ENCODE measurements at places on chromosomes 12 and 14.
A peak's percentile ranks its signal among the peaks of the same experiment; 100 is the strongest.

DNA sequence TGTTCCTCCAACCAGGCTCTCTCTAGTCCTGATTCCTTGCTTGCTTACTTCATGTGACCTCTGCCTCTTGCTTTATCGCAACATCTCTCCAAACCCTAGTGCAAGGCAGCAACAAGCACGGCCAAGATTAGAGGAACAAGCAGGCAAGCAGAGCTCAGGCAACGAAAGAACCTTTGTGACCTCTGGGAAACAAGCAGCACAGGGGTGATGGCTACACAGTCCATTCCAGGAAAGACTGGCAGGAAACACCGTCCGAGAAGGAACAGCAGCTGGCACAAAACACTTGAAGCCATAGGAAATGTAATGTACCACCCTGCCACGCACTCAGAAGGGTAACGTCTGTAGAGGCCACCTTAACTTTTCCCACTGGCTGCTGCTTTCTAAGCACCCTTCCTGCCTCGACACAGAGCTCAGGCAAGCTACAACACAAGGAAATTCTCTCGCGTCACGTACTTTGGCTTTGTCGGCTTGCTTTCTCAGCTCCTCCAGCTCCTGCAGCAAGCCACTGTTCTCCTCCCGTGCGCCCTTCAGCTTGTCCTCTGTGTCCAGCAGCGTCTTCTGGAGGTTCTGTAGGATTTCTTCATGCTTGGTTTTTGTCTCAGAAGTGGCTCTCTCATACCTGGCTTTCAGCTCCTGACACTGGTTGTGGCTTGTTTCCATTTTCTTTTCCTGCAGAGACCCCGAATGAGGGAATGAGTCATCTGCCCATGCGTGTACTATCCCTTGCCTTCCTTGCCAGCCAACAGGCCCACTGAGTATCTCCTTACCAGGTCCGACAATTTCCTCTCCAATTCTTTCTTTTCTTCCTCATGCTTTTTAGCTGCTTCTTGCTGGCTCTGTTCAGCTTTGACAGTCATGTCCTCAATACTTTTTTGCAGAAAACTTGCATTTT is 61.4 kb upstream of the VPS33A start:
- DNase-seq = no peak

DNA sequence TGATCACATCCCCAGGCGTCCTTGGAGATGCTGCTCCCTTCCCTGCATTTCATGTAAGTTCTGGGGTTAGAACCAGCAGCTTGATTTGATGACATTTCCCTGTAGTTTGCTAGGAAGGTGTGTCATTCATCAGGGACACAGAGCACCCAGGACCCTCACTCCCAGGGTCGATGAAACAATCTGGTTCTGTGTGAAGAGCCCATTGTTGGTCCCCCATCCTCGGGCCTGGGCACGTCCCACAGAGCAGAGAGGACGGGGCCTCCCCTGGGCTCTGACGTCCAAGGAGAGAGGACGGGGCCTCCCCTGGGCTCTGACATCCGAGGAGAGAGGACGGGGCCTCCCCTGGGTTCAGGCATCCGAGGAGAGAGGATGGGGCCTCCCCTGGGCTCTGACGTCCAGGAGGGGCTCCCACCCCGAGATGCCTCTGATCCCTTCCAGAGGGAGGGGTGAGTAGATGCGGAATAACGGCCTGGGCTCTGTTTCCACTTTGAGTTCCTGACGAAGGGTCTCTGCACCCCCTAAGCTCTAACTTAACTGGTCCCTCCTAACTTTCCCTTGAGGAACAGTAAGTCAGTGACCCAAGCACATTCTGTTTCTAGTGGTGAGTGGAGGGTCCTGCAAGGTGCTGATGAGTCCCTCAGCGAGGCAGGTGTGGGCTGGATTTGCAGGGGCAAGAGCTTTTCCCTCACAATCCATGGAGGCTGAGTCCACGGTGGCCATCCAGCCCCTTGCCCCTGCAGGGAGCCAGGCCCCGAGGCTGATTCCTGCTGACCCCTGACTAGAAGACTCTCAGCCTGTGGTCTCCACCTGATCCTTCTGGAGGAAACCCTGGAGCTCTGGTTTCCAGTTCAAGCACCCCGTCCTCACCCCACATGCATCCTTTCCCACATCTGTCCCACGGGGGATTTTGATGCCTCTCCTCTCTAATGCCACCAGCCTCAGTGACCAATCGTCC is 35.5 kb upstream of the SFSWAP start:
- no peak for DNase-seq

GRCh38 chr14:104640681-104641080 is 36.1 kb upstream of the TMEM179 start:
- DNase-seq = no peak

- DNase-seq = no peak
Observed at GRCh38 chr12:57211791-57212700, 4.5 kb upstream of the NXPH4 start.

DNA sequence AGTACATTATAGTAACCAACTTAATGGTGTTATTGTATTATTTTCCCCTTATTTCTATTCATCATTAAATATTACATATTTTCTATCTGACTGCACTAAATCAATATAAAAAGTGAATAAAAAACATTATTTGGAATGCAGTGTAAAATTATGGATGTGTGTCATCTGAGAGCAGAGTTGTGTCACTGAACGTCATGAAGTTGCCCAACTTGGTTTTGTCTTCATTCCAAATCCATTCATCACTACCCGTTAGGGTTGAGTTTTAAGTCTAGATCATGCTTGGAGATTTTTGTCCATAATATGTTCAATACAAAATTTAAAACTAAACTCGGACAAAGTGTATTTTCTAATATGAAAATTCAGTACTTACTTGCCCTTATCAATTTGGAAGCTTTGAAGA is 16.1 kb downstream of the KLRF1 start:
- no peak for DNase-seq

GRCh38 chr14:72822946-72823611 is 70.8 kb downstream of the DPF3 start:
- no peak for DNase-seq

GRCh38 chr12:80581783-80582182 is 125.7 kb upstream of the MYF6 start:
- no peak for DNase-seq

DNA sequence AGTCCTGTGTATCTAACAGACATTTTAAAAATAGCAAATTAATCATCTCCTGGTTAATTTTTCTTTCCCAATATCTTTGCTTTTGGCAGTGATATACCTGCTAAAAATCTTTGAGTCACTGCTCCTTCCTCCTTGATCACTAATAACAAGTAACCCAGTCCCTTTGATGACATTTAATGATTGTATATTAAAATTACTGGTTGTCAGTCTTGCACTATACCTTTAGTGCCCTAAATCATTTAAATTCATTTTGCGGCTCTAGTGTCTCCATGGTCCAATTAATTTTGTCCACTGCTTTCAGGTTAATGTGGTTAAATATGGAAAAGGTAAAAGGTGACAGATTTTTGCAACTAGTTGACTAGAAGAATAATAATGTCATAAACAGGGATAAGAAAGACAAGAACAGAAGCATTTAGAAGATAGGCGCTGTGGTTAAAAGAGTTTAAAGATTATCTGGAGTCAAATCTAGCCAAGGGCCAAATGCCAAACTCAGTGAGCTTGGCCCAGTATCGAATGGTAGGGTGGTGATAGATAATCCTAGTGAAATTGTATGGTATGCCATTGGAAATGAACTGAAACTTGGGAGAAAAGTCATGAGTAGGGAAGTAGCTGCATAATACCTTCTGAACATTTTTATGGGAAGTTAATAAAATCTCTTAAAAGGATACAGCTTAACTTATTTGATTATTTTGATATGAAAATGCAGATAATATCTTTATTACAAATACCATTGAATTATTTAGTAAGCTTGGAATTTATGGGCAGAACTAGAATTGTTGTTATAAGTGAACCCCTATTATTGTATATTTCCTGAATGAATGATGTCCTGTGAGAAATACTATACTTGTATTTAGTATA is 115.0 kb downstream of the PCNX1 start:
- no peak for DNase-seq

DNA sequence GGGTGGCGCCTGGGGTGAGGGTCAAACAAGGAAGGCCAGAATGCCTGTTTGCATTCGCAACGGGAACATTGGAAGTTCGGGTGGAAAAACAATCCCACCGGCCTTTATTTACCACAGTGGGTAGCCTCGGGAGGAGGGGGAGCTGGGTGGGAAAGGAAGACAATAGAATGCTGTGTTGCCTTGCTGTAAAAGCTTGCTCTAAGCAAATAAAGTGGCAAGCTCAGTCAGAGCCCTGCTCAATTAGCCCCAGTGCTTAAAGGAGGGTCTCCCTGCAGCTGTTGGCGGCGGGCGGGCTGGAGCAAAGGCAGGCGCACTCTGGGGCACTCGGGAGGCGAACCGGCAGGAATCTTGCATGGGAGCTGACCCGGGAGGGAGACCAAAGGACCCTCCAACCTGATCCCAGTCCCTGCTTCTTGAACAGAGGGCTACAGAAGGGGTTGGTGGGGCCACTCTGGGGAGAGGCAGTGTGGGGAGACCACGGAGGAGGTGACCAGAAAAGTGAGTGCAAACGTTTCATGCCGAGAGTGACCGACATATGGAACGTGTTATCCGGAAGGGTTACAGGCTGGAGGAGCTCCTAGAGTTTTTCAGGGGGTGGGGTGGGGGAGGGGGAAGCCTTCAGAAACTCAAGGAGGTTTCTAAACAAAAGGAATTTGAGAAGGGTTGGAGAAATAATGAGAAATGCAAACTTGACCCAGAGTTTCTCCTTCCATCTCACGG is 48.5 kb downstream of the NTF3 start:
- no peak for DNase-seq

DNA sequence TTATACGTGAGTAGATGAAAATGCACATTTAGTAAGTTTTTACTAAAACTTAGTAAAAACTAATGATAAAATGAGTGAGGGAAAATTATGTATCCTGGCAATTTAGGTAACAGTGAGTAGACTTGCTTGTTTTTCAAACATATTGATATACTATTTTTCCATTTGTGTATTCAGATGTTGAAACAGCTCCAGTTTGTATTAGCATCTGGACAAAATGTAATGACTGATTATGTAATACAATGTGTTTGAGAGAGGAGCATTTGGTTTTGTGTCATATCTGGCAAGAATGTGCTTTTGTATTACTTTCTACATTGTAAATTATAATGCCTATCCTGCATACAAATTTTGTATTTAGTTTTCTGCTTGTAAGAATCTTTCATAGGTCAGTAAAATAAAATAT is 5.6 kb downstream of the CNOT2 start:
- no peak for DNase-seq

DNA sequence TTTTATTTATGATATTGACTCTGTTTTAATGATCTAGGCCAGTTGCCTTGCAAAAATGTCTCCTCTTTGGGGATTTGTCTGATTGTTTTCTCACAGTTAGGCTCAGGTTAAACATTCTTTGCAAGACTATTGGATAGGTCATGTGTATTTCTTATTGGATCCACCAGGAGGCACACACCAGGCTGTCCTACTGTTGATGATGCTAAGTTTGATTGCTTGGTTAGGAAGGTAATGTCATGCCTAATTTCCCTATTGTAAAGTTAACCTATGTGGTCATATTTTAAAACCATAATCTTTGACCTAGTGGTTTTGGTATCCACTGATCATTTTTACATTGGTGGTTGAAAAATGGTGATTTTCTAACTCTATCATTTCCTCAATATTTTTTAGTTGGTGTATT is 137.1 kb downstream of the BRMS1L start:
- peak; percentile 37 for DNase-seq

- no peak for DNase-seq
Observed at GRCh38 chr14:91879196-91879595, 11.9 kb upstream of the TC2N start.

- DNase-seq = no peak
Observed at GRCh38 chr12:131195796-131196195, 242.1 kb downstream of the ADGRD1 start.

- DNase-seq = no peak
Observed at GRCh38 chr12:55707219-55707671, 459 bp downstream of the ITGA7 start.

Data from renal cortical epithelial cell (primary cell).